Omental fat pad (tissue), 4 donors: ENCODE measurements at places on chromosomes 1 and 21.

DNA sequence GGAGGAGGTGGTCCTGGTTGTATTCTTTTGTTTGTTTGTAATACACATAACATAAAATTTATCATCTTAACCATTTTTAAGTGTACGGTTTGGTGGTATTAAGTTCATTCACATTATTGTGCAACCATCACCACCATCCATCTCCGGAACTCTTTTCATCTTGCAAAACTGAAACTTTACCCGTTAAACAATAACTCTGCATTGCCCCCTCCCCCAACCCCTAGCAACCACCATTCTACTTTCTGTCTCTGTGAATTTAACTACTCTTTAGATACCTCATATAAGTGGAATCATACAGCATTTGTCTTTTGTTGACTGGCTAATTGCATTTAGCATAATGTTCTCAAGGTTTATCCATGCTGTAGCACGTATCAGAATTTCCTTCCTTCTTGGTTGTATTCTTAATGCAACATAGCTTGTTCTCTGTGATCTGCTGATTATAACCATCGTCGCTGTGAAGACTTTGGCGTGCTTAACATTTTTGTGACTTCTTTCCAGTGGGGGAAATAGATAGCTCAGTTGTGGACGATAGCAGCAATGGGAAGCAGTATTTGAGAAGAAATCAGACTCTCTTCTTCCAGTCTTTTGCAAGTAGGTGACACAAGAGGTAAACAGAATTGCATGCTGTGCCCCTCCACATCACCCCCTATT, 117.5 kb upstream of the HOOK1 start:
- DNase-seq = no peak

DNA sequence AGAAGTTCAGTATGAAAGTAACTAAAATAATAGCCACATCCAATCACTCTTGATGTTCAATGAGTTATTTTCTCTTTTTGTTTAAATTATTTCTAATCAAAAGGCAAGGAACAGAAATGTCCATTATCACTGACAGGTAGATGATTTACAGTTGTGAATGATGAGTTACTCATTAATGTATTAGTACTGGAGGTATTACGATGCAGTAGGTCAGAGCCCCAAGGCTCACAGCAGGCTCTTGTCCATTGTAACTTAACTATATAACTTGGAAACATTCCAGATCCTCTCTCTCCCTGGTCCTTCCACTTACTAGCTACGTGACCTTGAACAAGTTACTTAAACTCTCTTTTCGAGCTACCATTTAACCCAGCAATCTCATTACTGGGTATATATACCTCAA, 39.5 kb downstream of the CRB1 start:
- DNase-seq = no peak

DNA sequence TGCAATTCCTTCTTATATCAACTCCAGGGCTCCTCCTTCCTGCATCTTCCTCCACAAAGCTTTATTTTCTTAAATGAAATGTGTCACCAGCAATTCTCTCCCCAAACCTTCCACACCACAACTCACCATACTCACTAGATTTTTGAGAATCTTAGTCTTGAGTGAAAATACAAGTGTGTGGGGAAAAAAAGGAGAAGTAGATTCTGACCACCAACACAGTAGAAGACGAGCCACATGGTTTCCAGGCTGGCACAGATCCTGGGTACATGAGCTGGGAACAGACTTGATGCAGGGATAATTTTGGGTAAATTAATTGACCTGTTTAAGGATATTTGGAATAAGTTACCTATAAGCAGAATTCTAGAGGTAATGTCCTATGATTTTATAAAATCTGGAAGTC, 72.8 kb upstream of the KCNJ15 start:
- DNase-seq = no peak

GRCh38 chr1:232923739-232924386, 26.5 kb upstream of the NTPCR start:
- no peak for DNase-seq

- no peak for DNase-seq
Measured at GRCh38 chr1:231818337-231818736, 191.7 kb downstream of the DISC1 start.

GRCh38 chr1:177811429-177811828, 158.4 kb downstream of the SEC16B start:
- no peak for DNase-seq

- DNase-seq = no peak
Measured at GRCh38 chr21:19440792-19441655, 1037.4 kb upstream of the TMPRSS15 start.

DNA sequence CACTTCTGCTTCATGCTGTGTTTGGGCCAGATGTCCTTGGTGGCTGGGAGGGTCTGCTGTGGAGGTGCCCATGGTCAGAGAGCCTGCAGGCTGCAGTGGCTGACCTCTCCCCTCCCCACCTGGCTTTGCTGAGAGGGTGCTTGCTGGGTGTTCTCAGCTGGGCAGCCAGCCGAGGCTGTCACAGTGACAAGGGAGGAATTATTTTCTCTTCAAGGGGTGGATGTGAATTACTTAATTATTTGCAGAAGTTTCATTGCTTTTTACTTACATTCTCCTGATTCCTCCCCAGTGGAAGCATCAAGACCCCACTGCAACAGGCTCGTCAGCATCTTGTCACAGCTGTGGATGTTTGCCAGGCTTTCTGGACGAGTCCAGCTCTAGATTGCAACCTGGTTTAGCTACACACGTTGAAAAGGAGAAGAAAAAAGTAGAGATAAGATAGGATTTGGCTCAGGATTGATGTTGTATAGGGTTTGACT, 70.3 kb downstream of the GALNT2 start:
- no peak for DNase-seq

DNA sequence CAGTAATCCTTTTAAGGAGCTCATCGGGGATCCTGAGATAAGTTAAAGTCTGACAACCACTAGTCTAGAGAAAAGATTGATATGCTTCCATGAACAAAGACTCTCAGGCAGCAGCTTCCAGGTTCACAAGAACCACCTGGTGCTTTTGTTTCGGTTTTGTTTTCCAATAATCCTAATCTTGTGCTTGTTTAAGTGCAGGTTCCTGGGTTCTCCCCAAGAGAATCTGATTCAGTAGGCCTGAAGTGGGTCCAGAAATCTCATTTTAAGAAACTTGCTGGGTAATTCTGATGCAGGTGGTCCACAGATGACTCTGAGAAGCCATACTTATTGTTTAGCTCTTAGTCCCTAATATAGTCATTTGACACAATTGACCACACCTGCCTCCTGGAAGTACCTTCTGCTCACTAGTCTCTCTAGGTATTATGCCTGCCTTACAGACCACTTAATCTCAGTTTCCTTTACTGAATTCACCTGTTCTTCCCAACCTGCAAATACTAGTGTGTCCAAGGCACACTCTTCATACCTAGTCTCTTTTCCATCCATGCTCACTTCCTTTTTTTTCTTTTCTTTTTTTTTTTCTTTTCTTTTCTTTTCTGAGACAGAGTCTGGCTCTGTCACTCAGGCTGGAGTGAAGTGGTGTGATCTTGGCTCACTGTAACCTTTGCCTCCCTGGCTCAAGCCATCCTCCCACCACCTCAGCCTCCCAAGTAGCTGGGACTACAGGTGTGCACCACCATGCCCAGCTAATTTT, 20.5 kb upstream of the FRRS1 start:
- no peak for DNase-seq

DNA sequence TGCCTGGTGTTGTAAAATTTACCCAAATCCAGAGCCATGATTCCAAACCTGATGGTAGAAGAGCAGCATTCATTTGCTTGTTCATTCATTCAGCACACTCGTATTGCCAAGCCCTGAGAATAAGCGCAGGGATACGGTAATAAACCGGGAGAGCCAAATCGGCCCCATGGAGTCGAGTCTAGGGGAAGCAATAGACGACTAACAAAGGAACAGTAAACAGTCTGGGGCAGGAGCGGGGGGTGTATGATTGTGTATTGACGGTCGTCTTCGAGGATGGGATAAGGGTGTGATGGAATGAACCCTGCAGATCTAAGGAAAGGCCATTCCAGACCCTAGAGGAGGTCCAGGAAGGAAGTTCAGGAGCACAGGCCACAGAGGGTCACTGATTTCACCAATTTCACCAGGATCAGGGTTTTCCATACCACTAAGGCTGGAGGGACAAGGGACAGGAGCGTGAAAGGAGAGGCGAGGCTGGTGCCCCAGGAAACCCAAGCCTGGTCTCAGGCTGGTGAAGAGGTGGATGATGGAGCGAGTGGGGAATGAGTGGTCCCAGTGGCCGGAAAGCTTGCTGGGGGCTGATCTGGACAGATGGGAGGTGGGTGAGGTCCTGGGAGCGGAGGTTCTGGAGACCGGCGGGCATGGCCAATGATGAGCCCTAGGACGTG, 61.1 kb upstream of the PDE9A start:
- DNase-seq = no peak

- no peak for DNase-seq
Measured at GRCh38 chr1:2480236-2480985, 4.3 kb downstream of the PLCH2 start.

DNA sequence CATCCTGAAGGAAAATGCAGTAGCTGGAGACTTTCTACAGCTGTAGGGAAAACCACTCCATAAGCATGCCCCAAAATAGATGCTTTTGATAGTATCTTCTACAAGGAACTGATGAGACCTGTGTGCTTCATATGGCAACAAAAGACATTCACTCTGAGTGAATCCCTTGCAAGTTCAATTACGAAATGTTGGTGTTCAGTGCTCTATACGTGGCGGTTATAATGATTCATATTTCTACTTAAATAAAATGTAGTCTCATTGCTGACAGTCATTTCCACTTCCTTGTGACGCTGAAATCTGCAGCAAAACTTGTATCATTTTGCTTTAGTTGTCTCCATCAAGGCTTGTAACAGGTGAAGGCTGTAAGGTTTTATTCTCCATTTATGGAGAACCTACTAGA, 20.6 kb downstream of the TOR1AIP2 start:
- no peak for DNase-seq

GRCh38 chr1:172154551-172154950, 265.9 kb upstream of the C1orf105 start:
- no peak for DNase-seq

DNA sequence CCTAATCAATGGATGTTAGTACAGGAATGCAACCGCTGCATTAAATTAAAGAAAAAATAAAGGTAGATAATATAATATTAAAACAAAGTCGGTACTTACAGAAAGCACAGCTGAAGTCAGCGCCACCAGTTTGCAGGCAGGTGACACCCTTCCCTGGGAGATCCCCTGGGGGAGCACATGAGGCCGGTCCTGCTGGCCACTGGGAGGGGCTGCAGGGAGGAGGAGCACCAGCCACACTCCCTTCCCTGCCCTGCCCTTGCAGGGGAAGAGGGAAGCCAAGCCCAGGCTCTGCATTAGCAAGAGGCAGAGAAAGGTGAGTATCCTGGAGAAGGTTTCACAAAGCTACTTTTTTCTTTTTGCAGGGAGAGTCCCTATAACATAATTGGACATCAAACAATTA, 507.0 kb downstream of the AJAP1 start:
- no peak for DNase-seq

DNA sequence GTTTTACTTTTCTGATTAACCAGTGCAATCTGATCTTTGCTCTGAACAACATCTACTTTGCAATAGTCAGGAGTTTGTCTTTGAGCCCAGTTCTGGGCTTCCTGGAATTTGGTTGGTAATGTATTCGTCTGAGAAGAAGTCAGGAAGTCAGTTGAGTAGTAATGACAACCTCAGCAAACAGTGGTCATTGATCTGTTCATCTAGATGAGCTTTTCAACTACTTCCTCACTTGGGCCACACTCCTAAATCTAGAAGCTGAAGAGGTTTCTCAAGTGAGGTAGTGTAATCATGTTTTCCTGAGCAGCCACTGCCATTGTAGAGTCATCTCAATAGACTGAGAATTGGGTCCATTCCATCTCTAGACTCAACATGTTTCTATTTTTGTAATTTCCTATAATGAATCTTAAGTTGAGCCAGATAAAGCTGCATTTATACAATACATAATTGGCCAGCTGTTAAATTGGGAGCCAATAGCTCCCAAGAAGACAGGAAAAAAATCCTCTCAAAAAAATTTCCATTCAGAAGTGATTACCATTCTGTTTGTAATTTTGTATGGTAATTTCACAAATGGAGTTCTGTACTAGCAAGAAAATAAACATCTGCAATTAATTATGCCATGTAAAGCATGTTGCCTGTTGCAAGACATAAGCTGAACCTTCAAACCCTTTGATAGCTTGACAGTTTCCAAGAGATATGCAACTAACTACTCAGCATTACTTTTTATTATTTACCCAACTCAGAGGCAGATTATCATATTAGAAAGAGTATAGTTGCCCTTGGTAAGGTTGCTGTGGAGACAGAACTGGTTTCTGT, 49.6 kb downstream of the WDR64 start:
- no peak for DNase-seq

DNA sequence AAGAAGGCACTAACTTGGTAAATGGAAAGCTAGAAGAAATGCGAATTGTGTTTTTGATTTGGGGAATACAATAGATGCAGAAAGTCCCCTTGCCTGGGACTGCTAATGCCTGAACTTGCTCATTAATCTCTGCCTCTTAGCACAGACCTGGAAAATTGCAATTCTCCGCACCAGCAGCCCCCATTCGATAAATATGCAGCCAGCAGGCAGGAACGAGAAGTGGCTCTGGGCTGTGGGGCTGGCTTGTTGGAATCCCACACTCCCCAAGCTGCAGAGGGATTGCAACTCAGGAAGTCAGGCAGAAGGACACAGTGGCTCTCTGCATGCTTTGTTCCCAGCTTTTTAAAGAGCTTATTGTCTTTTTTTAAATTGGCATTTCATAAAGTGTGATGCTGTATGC, 51.3 kb downstream of the PCP4 start:
- DNase-seq = no peak

- no peak for DNase-seq
Measured at GRCh38 chr1:184639205-184639604, 115.5 kb downstream of the EDEM3 start.

DNA sequence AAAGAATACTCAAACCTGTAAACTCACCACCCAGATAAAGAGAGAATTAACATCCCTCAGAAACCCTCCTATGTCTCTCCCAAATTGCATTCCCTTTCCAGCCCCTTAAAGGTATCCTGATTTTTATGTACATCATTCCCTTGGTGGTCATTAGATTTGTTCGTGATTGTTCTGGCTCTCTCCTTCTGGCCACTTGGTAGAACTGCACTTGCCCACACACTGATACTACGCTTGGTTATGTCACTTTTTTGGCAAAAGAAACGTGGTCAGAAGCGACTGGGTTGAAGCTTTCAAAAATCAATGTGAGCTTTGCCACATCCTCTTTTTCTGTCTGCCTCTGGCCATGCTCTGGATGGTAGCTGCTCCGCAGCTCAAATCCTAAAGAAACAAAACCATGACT, 76.3 kb downstream of the KRTAP19-8 start:
- no peak for DNase-seq

DNA sequence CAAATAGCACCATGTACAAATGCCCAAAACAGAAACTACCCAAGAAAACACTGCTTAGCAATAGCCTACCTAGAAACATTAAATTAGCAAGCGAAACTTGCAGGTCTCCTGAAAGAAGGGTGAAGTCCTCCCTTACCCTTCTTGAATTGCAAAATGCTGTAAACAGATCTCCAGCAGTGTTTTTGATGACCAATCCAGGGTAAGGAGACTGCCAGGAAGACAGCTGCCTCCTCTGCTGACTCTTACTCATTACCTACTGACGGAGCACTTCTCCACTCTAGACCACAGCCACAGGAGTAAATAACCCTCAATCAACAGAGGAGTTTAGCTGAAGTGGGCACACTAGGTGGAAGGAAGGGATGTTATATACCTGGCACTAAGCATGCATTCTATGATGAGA, 32.2 kb upstream of the GADD45A start:
- DNase-seq = no peak

GRCh38 chr21:32834211-32834915, 62.8 kb upstream of the PAXBP1 start:
- DNase-seq = no peak

- no peak for DNase-seq
Measured at GRCh38 chr1:25973610-25974321, 24.1 kb downstream of the PAFAH2 start.

GRCh38 chr1:1434131-1434823, 1.2 kb upstream of the VWA1 start:
- DNase-seq = no peak
